8988T (cell line): ENCODE measurements at places on chromosomes 6 and 20.

DNA sequence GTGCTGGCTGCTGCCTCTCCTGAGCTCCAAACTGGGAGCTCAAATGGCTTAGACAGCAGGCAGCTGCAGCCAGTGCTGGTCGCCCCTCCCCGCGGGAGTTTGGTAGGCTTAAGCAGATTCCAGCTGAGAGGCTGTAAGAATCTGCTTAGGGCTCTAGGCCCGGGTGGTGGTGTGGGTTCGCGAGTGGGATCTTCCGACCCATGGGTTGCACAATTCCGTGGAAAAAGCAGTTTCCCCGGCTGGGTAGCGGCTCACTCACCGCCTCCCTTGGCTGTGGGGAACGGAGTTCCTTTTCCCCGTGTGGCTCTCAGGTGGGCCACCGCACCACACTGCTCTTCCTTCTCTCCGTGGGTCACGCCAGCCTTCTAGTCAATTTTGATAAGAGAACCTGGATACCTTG, 232.5 kb downstream of the PKHD1 start:
- no peak for DNase-seq

DNA sequence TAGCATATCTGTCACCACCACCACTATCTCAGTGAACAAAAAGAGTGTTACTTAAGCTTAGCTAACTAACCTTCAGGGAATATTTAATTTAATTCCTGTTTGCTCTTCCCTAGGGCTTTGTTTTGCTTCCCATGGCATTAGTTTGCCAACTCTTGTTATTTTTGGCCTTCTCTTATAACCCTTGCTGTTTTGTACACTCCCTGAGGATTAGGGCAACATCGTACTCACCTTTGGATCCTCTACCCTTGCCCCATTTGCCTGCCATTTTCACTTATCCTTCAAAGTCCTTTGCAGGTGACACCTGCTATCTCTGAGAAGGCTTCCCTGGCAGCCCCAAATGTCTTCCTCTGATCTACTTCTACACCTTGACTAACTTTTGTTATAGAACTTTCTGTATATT, 23.7 kb downstream of the ACOT13 start:
- no peak for DNase-seq

DNA sequence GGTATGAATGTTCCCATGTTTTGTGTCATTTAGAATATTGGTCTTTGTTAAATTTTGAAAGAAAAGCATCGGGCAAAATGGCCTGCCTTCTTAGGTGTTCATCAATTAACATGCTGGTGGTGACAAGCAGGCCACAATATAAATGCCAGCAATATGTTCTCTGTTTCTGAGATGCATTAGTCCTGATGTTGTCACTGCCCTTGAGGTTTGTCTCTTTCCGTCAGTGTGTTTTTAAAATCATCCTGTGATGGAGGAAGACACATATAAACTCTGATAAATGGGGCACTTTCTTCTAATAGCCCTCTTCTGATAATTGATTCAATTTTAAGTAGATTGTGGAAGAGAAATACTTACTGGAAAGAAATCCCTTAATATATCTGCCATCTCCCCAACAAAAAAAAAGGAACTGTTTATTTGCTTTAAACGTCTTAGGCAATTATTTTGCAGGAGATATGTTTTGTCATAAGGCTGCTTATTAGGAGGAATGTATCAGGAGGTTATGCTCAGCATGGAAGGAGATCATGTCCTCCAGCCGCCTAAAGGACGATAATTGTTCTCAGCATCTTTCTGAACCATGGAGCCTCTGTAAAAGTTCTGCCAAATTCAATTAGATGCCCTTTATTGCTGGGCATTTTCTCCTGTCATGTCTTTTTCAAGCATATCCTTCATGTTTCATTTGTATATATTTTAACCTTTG, 134.1 kb downstream of the COL9A1 start:
- DNase-seq = no peak

DNA sequence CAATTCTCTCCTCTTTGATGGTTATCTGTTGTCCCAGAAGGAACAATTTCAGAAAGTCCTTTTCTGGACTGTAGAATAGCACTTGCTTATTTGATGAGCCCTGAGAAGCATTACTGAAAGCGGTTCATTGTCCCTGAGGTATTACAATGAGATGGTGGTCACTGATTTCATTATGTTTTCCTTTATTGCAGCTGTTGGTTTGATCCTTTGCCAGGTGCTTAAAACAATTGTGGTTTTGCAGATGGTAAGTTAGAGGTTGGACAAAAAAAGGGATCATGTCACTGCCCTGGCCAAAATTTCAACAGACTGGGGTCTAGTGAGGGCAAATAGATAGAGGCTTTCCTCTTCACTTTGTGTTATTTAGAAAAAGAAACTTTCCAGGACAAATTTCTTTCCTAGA, 61.9 kb downstream of the ESR1 start:
- DNase-seq = no peak

GRCh38 chr20:21183722-21184121, 57.8 kb downstream of the KIZ start:
- no peak for DNase-seq

DNA sequence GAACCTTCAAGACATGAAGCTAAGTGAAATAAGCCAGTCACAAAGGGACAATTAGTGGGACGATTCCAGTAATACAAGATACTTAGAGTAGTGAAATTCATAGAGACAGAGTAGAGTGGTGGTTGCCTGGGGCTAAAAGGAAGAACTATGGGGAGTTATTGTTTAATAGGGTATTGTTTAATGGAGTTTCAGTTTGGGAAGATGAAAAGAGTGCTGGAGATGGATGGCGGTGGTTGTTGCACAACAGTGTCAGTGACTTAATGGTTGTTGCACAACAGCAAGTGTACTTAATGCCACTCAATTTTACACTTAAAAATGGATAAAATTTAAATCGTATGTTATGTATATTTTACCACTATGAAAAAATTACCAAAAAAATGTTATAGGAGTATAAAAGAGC, 209.7 kb upstream of the TENT5A start:
- no peak for DNase-seq

- DNase-seq = no peak
These were observed 76.2 kb downstream of the MAP3K4 start for GRCh38 chr6:161067749-161068148.

DNA sequence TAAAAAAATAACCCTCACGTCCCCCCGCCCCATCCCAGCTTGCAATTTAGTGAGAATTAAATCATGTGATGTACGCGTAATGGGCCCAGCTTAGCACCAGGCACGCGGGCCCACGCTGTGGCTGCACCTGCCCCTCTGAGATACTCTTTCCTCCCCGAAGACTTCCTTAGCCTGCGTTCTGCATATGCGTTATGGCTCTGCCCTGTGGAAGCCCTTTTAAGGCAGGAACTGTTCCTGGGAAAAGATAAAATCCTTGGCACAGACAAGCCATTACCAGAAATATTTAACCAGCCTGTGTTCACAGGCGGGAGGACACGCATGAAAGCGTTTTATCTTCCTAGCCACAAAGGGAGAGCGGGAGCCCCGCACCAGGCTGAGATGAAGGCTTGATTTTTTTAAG, 311.0 kb downstream of the LRFN2 start:
- DNase-seq = no peak

DNA sequence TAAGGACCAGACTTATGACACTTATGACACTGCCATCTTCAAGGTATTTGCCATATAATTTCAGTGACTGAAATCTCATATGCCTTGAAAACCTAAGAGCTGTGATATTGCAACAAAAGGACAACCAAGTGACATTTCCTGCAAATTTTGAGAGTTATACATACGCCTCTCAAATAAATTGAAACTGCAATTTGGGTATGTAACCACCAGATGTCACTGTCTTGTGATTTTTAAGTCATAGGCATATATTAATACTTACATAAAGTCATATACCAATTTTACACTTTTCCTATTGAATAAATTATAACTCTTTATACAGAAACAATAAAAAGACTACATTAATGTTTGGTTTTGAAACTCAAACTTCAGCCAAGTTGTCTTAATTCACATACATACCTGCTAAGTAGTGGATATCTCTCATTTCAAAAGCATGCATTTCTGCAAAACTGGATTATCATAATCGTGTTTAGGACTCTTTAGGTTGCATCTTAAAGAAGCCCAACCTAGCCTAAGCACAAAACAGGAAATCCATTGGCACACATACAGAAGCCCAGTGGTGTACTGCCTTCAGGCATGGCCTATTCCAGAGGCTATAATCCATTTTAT, 180.2 kb downstream of the PACRG start:
- no peak for DNase-seq

DNA sequence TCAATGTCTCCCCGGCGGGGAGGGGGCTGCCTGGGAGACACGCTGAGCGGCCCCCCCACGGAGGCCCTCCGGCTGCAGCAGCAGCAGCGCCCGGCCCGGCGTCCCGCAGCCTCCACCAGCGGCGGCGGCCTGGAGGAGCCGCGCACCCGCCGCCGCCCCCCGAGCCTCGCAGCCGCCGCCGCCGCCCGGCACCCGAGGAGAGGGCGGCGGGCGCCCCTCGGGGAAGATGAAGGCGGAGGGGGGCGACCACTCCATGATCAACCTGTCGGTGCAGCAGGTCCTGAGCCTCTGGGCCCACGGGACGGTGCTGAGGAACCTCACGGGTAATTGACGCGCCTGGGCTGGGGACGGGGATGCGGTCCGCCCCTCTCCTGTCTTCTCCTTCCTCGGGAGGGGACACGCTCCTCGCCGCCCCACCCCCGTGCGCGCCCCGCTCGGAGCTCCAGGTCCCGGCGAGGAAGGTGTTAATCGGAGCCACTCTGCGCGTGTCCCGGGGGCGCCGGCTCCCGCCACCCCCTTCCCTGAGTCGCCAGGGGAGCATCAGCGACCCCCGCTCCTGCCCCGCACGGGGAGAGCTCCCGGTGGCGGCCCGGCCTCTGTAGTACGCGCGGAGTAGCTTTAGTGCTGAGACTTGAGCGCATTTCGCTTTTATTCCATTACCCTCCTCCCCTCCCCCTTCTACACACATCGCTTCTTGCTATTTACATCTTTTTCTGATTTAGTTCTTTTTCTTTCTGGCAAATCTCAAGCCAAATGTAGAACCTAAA, 686 bp downstream of the TMEM170B start:
- DNase-seq = peak; percentile 29

- no peak for DNase-seq
These were observed 55.9 kb downstream of the TBC1D7 start for GRCh38 chr6:13272131-13273046.

DNA sequence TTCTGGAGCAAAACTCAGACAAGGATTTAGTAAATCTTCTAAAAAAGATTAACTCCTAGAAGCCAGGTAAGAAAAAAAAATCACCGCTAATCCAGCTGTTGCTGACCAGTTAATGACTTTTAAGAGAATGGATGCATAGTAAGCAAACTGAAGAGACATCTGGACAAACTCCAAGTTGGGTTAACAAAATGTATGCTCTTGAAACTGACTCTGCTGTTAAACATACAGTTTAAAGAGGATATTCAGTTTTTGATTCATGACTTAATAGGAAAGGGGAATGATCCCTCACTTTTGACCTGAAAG, 70.4 kb downstream of the PLAGL1 start:
- no peak for DNase-seq

DNA sequence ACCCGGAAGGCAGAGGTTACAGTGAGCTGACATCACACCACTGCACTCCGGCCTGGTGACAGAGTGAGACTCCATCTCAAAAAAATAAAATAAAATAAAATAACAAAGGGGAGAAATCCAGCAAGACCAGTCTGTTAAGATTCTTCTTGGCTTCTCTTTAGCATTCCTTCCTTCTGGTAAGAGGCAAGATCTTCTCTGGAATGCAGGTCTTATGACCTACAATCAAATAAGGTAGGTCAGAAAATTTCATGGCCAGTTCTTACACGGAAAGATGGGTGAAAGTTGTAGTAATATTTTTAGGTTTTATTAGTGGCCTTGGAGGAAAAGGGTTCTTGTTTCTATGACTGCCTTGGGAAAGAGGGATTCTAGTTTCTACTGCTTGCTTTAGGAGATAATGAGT, 180.9 kb downstream of the FUT9 start:
- DNase-seq = no peak

- DNase-seq = no peak
These were observed 47.2 kb downstream of the BACH2 start for GRCh38 chr6:90249458-90249857.

- no peak for DNase-seq
These were observed 1.5 kb downstream of the ID4 start for GRCh38 chr6:19838442-19839236.

DNA sequence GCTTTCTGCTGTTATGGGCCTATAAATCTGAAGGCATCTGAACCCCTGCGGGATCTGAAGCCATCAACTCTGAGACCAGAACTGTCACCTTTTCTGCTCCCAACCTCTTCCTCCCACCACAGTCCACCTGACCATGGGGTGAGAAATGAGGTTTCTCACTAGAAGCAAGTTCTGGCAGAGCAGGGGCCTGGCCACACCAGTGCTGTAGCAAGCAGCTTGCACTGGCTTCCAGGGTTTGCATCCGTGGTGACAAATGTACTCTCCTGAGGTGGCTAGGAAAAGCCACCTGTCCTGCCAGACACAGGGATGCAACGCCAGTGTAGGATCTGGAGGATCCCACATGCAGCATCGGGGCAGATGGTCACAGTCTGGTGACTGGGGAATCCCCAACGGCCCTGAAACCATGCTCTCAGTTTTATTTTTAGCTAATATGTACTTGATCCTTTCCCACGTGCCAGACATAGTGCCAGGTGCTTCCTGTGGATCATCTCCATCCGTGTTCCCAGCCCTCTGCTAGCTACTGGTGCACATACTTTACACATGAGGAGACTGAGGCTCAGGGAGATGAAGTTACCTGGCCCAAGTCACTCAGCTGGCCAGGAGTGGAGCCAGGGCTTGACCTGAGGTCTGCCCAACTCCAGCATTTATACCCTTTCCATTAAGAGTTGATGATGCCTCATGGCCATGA, 122.1 kb upstream of the SPACA1 start:
- no peak for DNase-seq

GRCh38 chr6:149851461-149852110, 12.6 kb downstream of the LRP11 start:
- no peak for DNase-seq

DNA sequence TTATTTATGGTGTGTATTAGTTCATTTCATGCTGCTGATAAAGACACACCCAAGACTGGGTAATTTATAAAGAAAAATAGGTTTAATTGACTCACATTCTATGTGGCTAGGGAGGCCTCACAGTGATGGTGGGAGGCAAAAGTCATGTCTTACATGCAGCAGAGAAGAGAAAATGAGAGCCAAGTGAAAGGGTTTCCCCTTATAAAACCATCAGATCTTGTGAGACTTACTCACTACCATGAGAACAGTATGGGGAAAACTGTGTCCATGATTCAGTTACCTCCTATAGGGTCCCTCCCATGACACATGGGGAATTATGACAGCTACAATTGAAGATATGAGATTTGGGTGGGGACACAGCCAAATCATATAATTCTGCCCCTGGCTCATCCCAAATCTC, 150.0 kb upstream of the AHI1 start:
- DNase-seq = no peak

- DNase-seq = no peak
These were observed 12.0 kb upstream of the LAMA4 start for GRCh38 chr6:112266331-112266730.

- DNase-seq = no peak
These were observed 5.9 kb downstream of the RPS21 start for GRCh38 chr20:62392621-62393334.

DNA sequence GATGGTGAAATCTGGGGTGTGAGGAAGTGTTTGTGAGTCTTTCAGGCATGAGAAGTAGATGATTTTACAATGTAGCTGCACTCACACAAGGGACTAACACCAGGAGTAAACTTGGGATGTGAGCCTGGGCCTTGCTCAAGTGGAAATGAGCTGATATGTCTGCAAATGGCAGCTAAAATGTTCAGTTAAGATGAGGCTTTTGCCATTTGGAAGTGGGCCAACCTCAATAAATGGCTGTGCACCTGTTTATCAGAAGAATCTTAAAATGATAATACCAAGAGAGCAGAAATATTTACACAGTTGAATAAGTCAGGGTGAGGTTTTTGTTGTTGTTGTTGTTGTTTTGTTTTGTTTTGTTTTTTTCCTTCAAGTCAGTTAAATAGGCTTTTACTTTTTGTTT, 25.7 kb upstream of the KLHL31 start:
- DNase-seq = no peak
